ENCODE measurements at places on chromosomes 2 and 18.

DNA sequence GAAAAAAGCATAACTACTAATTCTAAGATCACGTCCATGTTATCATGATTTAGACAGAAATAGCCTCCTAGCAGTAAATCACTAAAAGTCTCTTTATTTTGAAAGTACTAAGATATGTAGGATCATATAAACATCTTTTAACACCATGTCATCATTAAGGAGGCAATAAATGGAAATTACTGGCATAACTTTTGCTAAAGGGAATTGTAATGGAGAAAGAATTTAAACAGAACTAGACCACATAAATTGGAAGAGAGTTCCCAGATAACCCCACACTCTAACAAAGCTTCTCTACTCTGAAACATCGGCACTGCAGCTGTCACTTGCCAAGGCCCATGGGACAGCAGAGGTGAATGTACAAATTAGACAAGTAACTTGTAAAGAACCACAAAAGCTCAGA lies 29.5 kb downstream of the STK39 start:
- DNase-seq, result no peak

GRCh38 chr2:120672526-120673204 lies 63.0 kb upstream of the GLI2 start:
- no peak for DNase-seq

DNA sequence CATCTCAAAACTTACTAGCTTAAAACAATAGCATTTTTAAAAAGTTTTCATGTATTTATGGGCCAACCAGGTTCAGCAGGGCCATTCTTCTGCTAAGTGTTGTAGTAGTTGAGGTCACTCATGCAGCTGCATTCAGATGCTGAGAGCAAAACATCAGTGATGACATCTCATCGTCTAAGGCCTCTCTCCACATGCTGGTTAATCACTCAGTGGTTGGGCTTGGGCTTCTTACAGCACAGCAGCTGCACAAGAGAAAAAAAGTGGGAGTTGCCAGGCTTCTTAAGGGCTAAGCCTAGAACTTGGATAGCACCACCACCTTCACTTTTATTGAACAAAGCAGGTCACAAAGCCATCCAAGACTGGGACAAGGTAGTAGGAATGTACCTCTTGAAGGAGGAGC lies 190.3 kb downstream of the IRS1 start:
- no peak for DNase-seq

DNA sequence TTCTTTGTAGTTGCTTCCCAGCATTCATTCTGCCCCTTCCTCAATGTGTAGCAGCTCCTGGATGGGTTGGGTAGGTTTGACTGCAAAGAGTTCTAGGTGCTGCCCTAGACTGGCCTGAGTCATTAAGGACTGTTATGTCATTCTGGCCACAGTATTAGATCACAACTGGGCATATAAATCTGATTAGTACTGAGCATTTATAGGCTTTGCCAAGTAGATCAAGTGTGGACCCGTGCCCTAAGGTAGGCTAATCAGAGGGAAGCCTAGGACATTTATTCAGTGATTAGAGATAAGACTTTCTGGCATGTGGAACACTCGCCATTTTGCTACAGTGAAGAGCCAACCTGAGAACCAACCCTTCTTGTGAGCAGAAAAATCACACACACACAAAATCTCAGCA lies 2.7 kb downstream of the KATNAL2 start:
- no peak for DNase-seq

GRCh38 chr2:116489944-116490343 lies 1324.5 kb upstream of the DDX18 start:
- DNase-seq, result no peak

- DNase-seq, result no peak
Measured at GRCh38 chr2:224086226-224086914, 47.3 kb upstream of the SERPINE2 start.

DNA sequence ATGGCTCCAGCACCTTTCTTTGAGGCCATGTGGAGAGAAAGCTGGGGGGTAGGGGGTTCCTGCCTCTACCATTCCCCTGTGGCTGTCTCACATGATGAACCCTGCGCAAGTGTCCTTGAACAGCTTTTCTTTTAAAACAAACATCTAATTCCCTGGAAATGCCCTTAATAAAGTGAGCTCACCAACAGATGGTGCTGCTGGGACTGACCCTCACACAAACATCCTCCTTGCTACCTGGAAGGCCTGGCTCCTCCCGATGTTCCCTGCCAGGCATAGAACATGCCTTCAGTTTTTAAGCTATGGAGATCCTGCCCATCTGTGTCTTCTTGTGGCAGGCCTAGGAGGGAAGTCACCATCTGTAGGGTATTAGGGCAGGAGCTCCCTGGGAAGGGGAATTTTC lies 60.7 kb upstream of the GATA6 start:
- no peak for DNase-seq

All from CD4-positive, alpha-beta T cell treated with Interleukin-21 for 1 hour (primary cell).